Lower lobe of right lung (tissue), 2 donors: ENCODE measurements at places on chromosomes 6 and 20. TPM values are rescaled to one million over a fixed set of nuclear protein-coding genes. Genes with fewer than 3 reads are reported as not detected.

GRCh38 chr6:130697995-130698535, 129.1 kb upstream of the SMLR1 start:
- no peak overlapping the region for H3K27ac ChIP-seq
- H3K4me3 ChIP-seq = no peak overlapping the region

GRCh38 chr20:16695628-16696027, 34.2 kb upstream of the SNRPB2 start:
- H3K4me1 ChIP-seq = no peaks in the 10 kb centered on the region
- H3K27me3 ChIP-seq = peaks cover 4% of the 10 kb centered on the region
- no peak overlapping the region for H3K4me3 ChIP-seq
- no peaks in the 10 kb centered on the region for H3K36me3 ChIP-seq
- H3K27ac ChIP-seq = no peak overlapping the region

- H3K27ac ChIP-seq = no peak overlapping the region
- no peak for DNase-seq
- no peaks in the 10 kb centered on the region for H3K4me1 ChIP-seq
- H3K27me3 ChIP-seq = no peaks in the 10 kb centered on the region
- H3K36me3 ChIP-seq = peaks cover 77% of the 10 kb centered on the region
Measured at GRCh38 chr20:24971376-24972101, 21.0 kb downstream of the APMAP start.

CDH22 gene
- total RNA-seq = 0.35 TPM

RAET1E gene
- not detected for total RNA-seq

- no peak overlapping the region for H3K27ac ChIP-seq
- H3K4me3 ChIP-seq = no peak overlapping the region
- no peak for DNase-seq
- no peaks in the 10 kb centered on the region for H3K4me1 ChIP-seq
Measured at GRCh38 chr6:169999367-169999766, 247.9 kb downstream of the ERMARD start.
